ENCODE measurements at places on chromosomes 11 and 22. TPM values are rescaled to one million over a fixed set of nuclear protein-coding genes. Genes with fewer than 3 reads are reported as not detected.

- H3K27me3 ChIP-seq: no peaks in the 10 kb centered on the region
- H3K36me3 ChIP-seq: no peaks in the 10 kb centered on the region
- no peak for DNase-seq
- H3K27ac ChIP-seq: no peak overlapping the region
- H3K4me3 ChIP-seq: no peak overlapping the region
Observed at GRCh38 chr22:50009765-50010675, 2.5 kb downstream of the IL17REL start.

DNA sequence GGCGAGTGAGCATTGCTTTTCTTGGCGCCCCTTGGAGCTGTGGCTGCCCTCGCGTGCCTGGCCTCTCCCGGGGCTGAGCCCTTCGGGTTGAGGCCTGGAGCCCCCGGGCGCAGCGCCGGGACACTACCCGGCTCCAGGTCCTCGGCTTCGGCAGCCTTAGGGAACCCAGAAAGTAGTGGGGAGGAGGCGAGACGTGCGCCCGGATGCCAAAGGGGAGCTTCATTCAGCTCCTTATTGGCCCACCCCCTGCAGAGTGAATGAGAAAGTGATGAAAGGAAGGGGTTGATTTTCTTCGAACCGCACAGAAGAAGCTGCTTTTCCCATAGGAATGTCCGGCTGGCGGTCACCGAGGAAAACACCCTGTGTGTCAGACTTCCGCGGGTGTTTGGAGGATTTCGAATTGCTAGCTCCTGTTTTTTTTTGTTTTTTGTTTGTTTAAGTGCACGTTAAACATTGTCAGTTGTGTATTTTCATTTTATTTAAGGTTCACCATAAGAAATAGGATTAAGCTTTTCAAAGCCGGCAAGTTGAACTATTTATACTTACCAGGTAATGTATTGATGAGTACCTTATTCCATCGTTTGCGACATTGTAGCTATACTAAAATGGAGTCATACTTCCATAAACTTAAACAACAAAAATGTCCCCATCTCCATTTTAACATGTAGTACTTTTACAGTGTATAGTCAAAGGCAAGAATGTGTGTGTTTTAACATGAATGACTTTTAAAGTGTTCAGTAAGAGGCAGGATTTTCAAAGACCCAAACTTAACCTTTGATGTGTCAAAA is 841 bp upstream of the EIF4G2 start:
- peak; percentile 37 for DNase-seq
- peak overlapping the region; percentile 94 for H3K4me3 ChIP-seq
- H3K27me3 ChIP-seq: no peaks in the 10 kb centered on the region
- peaks cover 11% of the 10 kb centered on the region for H3K4me1 ChIP-seq

- no peak overlapping the region for H3K27ac ChIP-seq
- no peak for DNase-seq
- no peak overlapping the region for H3K4me3 ChIP-seq
- no peaks in the 10 kb centered on the region for H3K36me3 ChIP-seq
Observed at GRCh38 chr11:72203163-72203562, 11.2 kb downstream of the FOLR1 start.

GRCh38 chr11:129012880-129013279 is 70.2 kb upstream of the TP53AIP1 start:
- no peak overlapping the region for H3K27ac ChIP-seq
- no peaks in the 10 kb centered on the region for H3K27me3 ChIP-seq
- no peaks in the 10 kb centered on the region for H3K36me3 ChIP-seq
- H3K4me3 ChIP-seq: no peak overlapping the region
- DNase-seq: no peak

- DNase-seq: no peak
- no peak overlapping the region for H3K4me3 ChIP-seq
- H3K36me3 ChIP-seq: peaks cover 69% of the 10 kb centered on the region
- H3K27me3 ChIP-seq: no peaks in the 10 kb centered on the region
Observed at GRCh38 chr22:26550498-26551033, 38.3 kb upstream of the TFIP11 start.

DNA sequence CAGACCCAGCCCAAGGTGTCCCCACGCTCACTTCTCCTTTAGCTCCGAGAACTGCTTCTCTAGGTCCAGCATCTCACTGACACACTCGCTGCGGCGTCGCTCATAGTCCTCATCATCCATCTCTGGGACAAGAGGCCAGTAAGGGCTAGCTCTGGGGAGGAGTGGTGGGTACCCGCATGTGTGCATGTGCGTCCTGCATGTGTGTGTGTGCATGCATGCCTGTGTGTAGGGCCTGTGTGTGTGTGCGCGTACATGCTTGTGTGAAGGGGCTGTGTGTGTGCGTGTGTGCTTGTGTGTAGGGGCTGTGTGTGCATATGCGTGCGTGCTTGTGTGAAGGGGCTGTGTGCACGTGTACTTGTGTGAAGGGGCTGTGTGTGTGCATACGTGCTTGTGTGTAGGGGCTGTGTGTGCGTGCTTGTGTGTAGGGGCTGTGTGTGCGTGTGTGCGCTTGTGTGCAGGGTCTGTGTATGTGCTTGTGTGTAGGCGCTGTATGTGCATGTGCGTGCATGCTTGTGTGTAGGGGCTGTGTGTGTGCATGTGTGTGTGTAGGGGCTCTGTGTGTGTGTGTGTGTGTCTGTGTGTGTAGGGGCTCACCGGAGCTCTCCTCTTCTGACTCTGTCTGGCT is 3.3 kb downstream of the BRMS1 start:
- H3K36me3 ChIP-seq: peaks cover 61% of the 10 kb centered on the region
- peaks cover 30% of the 10 kb centered on the region for H3K4me1 ChIP-seq
- no peak for DNase-seq
- no peaks in the 10 kb centered on the region for H3K27me3 ChIP-seq
- no peak overlapping the region for H3K27ac ChIP-seq

- no peaks in the 10 kb centered on the region for H3K36me3 ChIP-seq
- no peaks in the 10 kb centered on the region for H3K4me1 ChIP-seq
- no peak overlapping the region for H3K27ac ChIP-seq
- DNase-seq: no peak
- H3K4me3 ChIP-seq: no peak overlapping the region
Observed at GRCh38 chr11:115965767-115966504, 461.7 kb upstream of the CADM1 start.

- no peak overlapping the region for H3K4me3 ChIP-seq
- H3K36me3 ChIP-seq: no peaks in the 10 kb centered on the region
- DNase-seq: peak; percentile 80
- no peak overlapping the region for H3K27ac ChIP-seq
Observed at GRCh38 chr22:35552196-35552842, 11.7 kb downstream of the RASD2 start.

DNA sequence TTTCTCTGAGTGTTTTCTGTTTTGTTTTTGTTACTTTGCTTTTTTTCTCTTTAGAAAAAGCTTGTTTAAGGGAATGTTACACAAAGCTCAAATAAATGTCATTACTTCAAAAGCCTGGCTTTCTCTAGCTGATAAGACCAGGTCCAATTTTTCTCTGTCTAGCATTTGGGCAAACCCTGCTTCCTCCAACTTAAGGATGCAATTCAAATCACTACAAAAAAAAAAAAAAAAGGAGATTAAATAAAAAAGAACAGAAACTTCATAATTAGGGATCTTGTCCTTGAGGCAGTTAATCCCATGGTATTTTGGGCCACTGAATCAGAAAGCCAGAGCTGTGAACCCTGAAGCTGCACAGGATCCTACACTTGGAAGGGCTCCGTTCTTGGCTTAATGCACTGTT is 480.8 kb upstream of the KIRREL3 start:
- no peaks in the 10 kb centered on the region for H3K4me1 ChIP-seq
- no peak overlapping the region for H3K4me3 ChIP-seq
- DNase-seq: no peak
- H3K27ac ChIP-seq: no peak overlapping the region
- H3K36me3 ChIP-seq: no peaks in the 10 kb centered on the region

GRCh38 chr11:41115066-41115465 is 344.4 kb downstream of the LRRC4C start:
- H3K4me1 ChIP-seq: no peaks in the 10 kb centered on the region
- H3K36me3 ChIP-seq: no peaks in the 10 kb centered on the region
- no peak overlapping the region for H3K4me3 ChIP-seq
- no peaks in the 10 kb centered on the region for H3K27me3 ChIP-seq
- H3K27ac ChIP-seq: no peak overlapping the region

GRCh38 chr11:90223248-90223585 is 368 bp upstream of the CHORDC1 start:
- H3K36me3 ChIP-seq: peaks cover 20% of the 10 kb centered on the region
- no peaks in the 10 kb centered on the region for H3K27me3 ChIP-seq
- H3K4me3 ChIP-seq: peak overlapping the region; percentile 89
- H3K4me1 ChIP-seq: peaks cover 9% of the 10 kb centered on the region

The OR51I1 gene
- 1.8 TPM for polyA plus RNA-seq

The PANX2 gene
- 1.9 TPM for polyA plus RNA-seq

The DGAT2 gene
- 2.2 TPM for polyA plus RNA-seq

The FOSL1 gene
- 16.3 TPM for polyA plus RNA-seq

Data from K562 (cell line).